ENCODE measurements at places on chromosomes 16 and 17. TPM values are rescaled to one million over a fixed set of nuclear protein-coding genes. Genes with fewer than 3 reads are reported as not detected.

DNA sequence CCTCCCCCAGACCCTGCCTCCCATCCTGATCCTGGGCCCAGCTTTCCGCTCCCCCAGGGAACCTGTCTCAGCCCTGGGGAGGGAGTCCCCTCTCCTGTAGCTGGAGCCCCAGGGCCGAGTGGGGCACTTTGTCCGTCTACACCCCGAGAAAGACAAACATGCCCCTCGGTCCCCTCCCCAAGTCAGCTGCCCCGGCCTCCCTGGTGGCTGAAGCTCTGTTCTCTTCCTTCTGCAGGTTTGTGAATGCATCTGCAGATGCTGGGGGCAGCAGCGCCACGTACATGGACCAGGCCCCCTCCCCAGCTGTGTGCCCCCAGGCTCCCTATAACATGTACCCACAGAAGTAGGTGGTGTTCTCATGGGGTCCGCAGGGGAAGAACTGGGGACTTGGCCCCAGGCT is 20.8 kb downstream of the STAT5A start:
- no peaks in the 10 kb centered on the region for H3K27me3 ChIP-seq
- DNase-seq = no peak
- no peak overlapping the region for H3K4me3 ChIP-seq
- peaks cover 89% of the 10 kb centered on the region for H3K36me3 ChIP-seq
- H3K4me1 ChIP-seq = peaks cover 52% of the 10 kb centered on the region

GRCh38 chr17:27746881-27747280 is 53.4 kb downstream of the NOS2 start:
- no peak overlapping the region for H3K4me3 ChIP-seq
- no peak overlapping the region for H3K27ac ChIP-seq
- no peak for DNase-seq
- H3K4me1 ChIP-seq = no peaks in the 10 kb centered on the region

- no peaks in the 10 kb centered on the region for H3K36me3 ChIP-seq
- H3K27ac ChIP-seq = no peak overlapping the region
- no peaks in the 10 kb centered on the region for H3K4me1 ChIP-seq
- no peak for DNase-seq
- H3K27me3 ChIP-seq = no peaks in the 10 kb centered on the region
- no peak overlapping the region for H3K4me3 ChIP-seq
Measured at GRCh38 chr16:82874271-82874670, 247.5 kb downstream of the CDH13 start.

GRCh38 chr16:30786115-30786935 is 680 bp downstream of the ZNF629 start:
- DNase-seq = no peak
- H3K4me1 ChIP-seq = peaks cover 1% of the 10 kb centered on the region
- H3K27ac ChIP-seq = no peak overlapping the region
- H3K27me3 ChIP-seq = peaks cover 33% of the 10 kb centered on the region
- no peaks in the 10 kb centered on the region for H3K36me3 ChIP-seq

- H3K4me3 ChIP-seq = no peak overlapping the region
- no peak overlapping the region for H3K27ac ChIP-seq
- peaks cover 36% of the 10 kb centered on the region for H3K4me1 ChIP-seq
- H3K36me3 ChIP-seq = peaks cover 31% of the 10 kb centered on the region
Measured at GRCh38 chr17:27485125-27485524, 28.9 kb downstream of the KSR1 start.

GRCh38 chr17:8073627-8074484 is 13.7 kb downstream of the ALOX12B start:
- no peaks in the 10 kb centered on the region for H3K36me3 ChIP-seq
- H3K4me3 ChIP-seq = peak overlapping the region; percentile 64
- peak; percentile 73 for DNase-seq
- H3K27ac ChIP-seq = peak overlapping the region; percentile 58

RAB37 gene
- 12.1 TPM for total RNA-seq

GRCh38 chr17:42779936-42780850 is at the start of gene WNK4:
Gene WNK4 (plus strand): TSS chr17:42780610. CDS start chr17:42780699, 89 bp downstream.
- H3K27ac ChIP-seq = no peak within 1 kb of the TSS
- peaks cover 36% of the 10 kb centered on the region for H3K36me3 ChIP-seq
- no peak for DNase-seq
- no peak within 1 kb of the TSS for H3K4me3 ChIP-seq
- H3K4me1 ChIP-seq = peaks cover 11% of the 10 kb centered on the region

DNA sequence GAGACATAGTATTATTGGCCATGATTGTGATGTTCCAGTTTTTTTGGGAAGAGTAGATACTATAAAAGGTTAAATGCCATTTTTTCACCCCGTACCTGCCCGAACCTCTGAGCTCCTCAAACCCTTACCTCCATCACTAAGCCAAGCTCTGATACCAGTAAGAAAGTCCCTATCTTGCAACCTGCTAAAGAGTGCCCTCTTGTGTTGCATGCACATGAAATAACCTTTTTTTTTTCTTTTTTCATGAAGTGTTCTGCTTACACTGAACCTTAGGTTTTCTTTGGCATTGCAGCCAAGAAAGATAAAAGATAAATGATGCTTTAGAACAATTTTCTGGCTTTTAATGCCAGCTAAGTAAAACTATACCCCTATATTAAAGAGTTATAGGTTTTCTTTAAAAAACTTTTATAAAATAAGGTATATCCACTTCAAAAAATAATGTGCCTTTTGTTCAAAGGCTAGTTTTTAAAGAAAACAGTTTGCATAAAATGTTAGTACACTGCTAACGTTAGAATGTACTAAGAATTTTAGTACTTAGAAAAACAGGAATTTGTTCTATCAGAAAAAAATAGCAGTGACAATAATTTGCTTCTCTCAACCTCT is 295.3 kb upstream of the PMFBP1 start:
- DNase-seq = no peak
- no peak overlapping the region for H3K27ac ChIP-seq
- H3K4me3 ChIP-seq = no peak overlapping the region
- H3K27me3 ChIP-seq = no peaks in the 10 kb centered on the region
- peaks cover 2% of the 10 kb centered on the region for H3K4me1 ChIP-seq
- H3K36me3 ChIP-seq = no peaks in the 10 kb centered on the region

GRCh38 chr16:85349365-85350145 is 237.3 kb upstream of the CIBAR2 start:
- H3K36me3 ChIP-seq = no peaks in the 10 kb centered on the region
- H3K4me3 ChIP-seq = no peak overlapping the region
- no peaks in the 10 kb centered on the region for H3K4me1 ChIP-seq
- DNase-seq = no peak

- H3K27me3 ChIP-seq = peaks cover 12% of the 10 kb centered on the region
- no peak for DNase-seq
- H3K27ac ChIP-seq = no peak overlapping the region
- H3K36me3 ChIP-seq = no peaks in the 10 kb centered on the region
Measured at GRCh38 chr17:13337151-13337550, 264.6 kb downstream of the HS3ST3A1 start.

GRCh38 chr16:89052191-89052889 is 41.3 kb upstream of the ACSF3 start:
- H3K36me3 ChIP-seq = no peaks in the 10 kb centered on the region
- H3K27ac ChIP-seq = no peak overlapping the region
- no peak for DNase-seq
- H3K27me3 ChIP-seq = no peaks in the 10 kb centered on the region
- H3K4me1 ChIP-seq = no peaks in the 10 kb centered on the region

AOC2 gene
- 3.2 TPM for total RNA-seq

- H3K4me1 ChIP-seq = peaks cover 31% of the 10 kb centered on the region
- peaks cover 4% of the 10 kb centered on the region for H3K36me3 ChIP-seq
- H3K27me3 ChIP-seq = no peaks in the 10 kb centered on the region
- H3K27ac ChIP-seq = no peak overlapping the region
Measured at GRCh38 chr16:50588276-50588675, 40.1 kb downstream of the NKD1 start.

SEZ6 gene
- total RNA-seq = not detected

DNA sequence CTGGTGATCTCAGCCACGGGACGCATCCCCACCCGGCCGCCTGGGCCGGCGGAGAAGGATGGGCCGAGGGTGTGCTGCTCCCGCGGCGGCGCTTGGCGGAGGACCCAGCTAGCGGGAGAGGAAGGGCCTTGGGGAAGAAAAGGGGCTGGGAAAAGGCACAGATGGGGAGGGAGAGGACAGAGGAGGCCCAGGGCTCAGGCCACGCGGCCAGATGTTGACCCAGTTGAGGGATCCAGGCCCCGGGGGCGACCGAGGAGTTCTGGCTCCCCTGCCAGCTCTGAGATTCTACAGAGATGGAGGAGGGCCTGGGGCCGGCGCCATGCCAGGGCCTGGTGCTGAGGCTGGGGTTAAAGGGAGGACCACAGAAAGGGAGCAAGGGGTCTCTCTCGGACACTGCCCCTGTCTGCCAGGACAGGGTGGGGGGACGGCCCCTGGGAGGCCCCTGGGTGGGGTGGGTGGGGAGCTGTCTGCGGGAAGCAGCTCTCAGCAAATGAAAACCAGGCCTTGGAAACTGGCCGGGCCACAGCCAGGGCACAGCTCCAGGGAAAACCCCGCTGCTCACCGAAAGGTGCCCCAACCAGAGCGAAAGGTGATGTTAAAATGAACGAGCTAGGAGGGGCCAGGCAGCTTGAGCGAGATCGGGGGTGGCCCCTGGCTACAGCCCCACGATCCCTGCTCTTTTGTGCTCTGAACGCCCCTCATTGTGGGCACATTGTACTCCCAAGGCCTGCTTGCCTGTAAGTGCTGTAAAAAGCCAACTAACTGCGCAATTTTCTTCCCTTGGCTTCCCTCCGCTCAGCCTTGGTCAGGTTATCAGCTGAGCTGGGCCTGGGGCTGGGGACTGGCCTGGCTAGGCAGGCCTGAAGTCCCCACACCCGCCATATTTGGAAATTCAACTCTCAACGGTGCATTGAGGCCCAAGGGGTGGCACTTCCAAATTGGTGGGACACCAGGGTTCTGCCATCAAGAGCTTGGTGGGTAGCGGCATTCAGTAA is 191.4 kb downstream of the ZNF423 start:
- H3K36me3 ChIP-seq = no peaks in the 10 kb centered on the region
- DNase-seq = no peak
- no peaks in the 10 kb centered on the region for H3K4me1 ChIP-seq
- H3K27ac ChIP-seq = no peak overlapping the region

- H3K27me3 ChIP-seq = no peaks in the 10 kb centered on the region
- no peak for DNase-seq
- H3K4me1 ChIP-seq = peaks cover 2% of the 10 kb centered on the region
- no peak overlapping the region for H3K4me3 ChIP-seq
- H3K27ac ChIP-seq = no peak overlapping the region
- H3K36me3 ChIP-seq = no peaks in the 10 kb centered on the region
Measured at GRCh38 chr17:70096861-70097260, 21.8 kb downstream of the KCNJ16 start.

GRCh38 chr16:27404163-27404823 is 2.3 kb downstream of the IL21R start:
- peak overlapping the region; percentile 99 for H3K27ac ChIP-seq
- no peaks in the 10 kb centered on the region for H3K27me3 ChIP-seq
- H3K4me3 ChIP-seq = peak overlapping the region; percentile 99

GRCh38 chr17:57121308-57122042 is 36.4 kb downstream of the AKAP1 start:
- no peak overlapping the region for H3K27ac ChIP-seq
- no peaks in the 10 kb centered on the region for H3K4me1 ChIP-seq
- H3K36me3 ChIP-seq = peaks cover 43% of the 10 kb centered on the region
- H3K27me3 ChIP-seq = no peaks in the 10 kb centered on the region
- no peak overlapping the region for H3K4me3 ChIP-seq

FADS6 gene
- not detected for total RNA-seq

HBA1 gene
- not detected for total RNA-seq

CDH5 gene
- total RNA-seq = not detected

DNA sequence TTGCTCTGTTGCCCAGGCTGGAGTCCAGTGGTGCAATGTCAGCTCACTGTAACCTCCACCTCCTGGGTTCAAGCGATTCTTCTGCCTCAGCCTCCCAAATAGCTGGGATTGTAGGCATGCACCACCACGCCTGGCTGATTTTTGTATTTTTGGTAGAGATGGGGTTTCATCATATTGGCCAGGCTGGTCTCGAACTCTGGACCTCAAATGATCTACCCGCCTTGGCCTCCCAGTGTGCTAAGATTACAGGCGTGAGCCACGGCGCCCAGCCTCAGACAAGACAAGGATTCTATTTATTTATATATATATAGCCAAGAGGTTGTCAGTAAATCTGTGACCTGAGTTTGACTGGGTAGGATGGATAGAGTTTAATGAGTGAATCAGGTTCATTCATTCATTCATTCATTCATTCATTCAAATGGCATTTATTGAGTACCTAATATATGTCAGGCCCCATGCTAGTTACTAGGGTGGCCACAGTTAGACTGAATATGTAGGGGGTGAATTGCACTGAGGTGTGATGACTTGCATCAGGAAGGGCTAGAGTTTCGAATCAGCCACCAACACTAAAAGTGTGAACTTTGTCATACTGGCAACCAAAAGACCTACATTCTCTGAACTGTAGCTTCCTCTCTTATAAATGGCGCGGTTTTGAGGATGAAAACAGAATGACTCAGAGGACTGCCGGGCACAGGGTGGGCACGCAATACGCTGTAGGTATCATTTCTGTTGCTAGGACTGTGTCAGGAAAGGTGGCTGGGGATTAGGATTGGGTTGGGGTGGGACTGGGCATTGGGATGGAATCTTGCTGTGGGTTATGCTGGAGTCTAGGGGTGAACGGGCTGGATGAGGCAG is 37.8 kb downstream of the ITGAE start:
- peak; percentile 24 for DNase-seq
- peak overlapping the region; percentile 64 for H3K4me3 ChIP-seq
- peaks cover 42% of the 10 kb centered on the region for H3K4me1 ChIP-seq
- no peaks in the 10 kb centered on the region for H3K27me3 ChIP-seq

- no peak for DNase-seq
- H3K36me3 ChIP-seq = peaks cover 7% of the 10 kb centered on the region
- H3K27ac ChIP-seq = no peak overlapping the region
Measured at GRCh38 chr17:17713839-17714238, 32.6 kb downstream of the RAI1 start.

KRT25 gene
- not detected for total RNA-seq

HYDIN gene
- total RNA-seq = not detected

DNA sequence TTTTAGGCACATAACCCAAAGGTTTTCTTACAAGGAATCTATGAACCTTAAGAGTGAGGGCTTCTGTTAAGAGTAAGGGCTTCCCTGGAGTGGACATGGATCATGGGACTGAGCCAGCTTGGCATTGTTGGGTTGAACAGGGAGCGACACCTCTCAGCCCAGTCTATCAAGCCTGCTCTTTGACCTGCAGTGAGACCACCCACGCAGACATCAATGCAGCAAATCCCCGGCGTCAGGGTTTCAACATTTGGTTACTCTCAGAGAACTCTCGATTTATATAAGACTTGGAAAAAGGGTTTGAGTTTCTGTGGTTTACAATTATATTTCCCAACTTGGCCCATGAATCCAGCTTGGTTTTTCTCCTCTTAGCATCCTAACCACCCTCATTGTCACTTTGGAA is 299.9 kb downstream of the WWOX start:
- no peak overlapping the region for H3K27ac ChIP-seq
- no peaks in the 10 kb centered on the region for H3K36me3 ChIP-seq
- no peaks in the 10 kb centered on the region for H3K27me3 ChIP-seq

Measured in activated T-helper 2 cell treated with anti-CD3 and anti-CD28 coated beads, Interferon-gamma antibody, Interleukin-2, Interleukin-4, amounts not matched to agents 10 μg/mL and 5 μg/mL and 100 μg/mL, durations not matched to agents 14 hours and 24 hours and 36 hours (primary cell).